Globus pallidus (tissue), 1 donor: ENCODE measurements at places on chromosomes 2 and 18.

GRCh38 chr2:239393388-239393940 lies 7.4 kb downstream of the HDAC4 start:
- no peak for DNase-seq

- DNase-seq, result no peak
Measured at GRCh38 chr2:84902526-84902925, 2.9 kb upstream of the TMSB10 start.

DNA sequence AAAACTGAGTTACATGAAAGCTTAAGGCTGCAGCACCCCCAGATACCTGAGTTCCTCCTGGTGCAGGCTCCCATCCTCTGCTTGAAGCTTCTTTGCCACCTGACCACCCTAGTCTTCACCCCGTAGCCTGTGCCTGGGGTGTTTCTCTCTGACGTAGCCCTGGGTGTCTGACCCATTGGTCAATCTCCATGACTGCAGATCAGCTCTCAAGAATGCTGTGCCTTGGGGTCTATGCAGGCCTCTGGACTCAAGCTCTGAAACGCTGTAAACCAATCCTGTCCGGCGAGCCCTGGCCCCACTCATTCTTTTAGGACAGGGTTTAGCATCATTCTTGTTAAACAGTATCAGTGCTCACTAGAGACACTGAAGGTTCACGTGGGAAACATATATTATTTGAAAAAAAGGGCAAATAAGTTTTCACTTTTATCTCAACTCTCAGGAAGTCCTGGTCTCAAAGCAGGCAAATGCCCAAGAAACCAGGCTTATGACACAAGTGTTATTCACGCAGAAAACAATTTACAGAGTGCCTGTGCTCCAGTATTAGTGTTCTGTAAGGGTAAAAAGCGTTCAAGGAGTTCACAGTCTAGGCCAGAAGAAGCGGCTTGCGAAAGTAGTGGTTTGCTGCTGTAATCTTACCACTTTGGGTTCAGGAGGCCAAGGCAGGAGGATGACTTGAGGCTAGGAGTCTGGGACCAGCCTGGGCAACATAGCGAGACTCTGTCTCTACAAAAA lies 22.8 kb upstream of the PPP4R1 start:
- no peak for DNase-seq

GRCh38 chr2:3321825-3322224 lies 55.8 kb downstream of the EIPR1 start:
- DNase-seq, result no peak

DNA sequence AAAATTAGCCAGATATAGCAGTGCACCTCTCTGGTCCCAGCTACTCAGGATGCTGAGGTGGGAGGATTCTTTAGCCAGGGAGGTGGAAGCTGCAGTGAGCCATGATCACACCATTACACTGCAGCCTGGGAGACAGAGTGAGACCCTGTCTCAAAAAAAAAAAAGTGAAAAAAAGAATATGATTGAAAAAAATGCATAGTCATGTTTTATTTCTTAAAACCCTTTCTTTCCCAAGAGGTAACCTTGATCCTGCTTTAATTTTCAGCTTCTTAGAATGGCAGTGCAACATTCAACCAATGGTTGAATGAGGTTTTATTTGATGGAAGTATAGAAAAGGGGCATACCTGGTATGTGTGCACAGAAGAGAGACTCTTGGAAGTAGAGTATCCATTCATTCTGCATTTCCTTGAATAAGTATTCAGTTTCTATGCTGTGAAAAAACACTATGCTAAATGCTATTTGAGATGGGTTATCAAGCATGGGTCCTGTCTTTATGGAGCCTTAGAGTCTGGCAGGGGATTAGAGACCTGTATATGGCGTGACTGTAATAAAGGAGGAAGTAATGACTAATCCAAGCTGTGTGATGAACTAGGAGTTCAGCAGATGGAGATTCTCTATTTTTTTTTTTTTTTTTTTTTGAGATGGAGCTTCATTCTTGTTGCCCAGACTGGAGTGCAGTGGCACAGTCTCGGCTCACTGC lies 146.3 kb downstream of the WDSUB1 start:
- DNase-seq, result no peak

DNA sequence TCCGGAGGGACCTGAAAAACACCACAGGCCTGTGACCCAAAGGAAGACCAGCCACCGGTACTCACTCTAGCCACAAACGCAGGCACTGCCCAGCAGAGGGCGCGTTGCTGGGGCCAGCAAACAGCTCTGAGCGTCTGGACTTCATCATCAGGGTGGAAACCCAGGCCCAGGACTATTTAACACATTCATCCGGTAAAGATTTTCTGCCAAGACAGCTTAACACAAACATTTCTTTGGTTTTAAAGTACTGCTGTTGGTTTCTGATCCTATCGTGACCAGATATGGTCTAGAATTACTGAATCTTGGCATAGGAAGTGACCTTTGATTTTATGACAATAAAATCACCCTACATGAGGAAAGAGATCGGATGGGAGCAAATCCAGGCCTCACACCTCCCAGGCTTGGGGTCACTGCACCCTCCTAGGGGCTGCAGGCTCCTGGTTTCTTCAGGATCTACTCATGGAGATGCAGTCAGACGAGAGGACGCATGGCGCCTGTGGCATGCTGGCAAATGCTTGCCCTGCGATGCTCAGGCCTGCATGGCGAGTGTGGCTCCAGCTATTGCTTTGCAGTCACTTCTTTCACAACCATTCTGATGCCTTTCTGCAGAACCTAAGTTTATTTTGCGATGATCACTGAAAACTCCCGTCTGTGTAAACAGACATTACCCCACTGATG lies 130.4 kb downstream of the COL4A4 start:
- DNase-seq, result no peak
